ENCODE measurements at places on chromosomes 6 and 20. TPM values are rescaled to one million over a fixed set of nuclear protein-coding genes. Genes with fewer than 3 reads are reported as not detected.

DNA sequence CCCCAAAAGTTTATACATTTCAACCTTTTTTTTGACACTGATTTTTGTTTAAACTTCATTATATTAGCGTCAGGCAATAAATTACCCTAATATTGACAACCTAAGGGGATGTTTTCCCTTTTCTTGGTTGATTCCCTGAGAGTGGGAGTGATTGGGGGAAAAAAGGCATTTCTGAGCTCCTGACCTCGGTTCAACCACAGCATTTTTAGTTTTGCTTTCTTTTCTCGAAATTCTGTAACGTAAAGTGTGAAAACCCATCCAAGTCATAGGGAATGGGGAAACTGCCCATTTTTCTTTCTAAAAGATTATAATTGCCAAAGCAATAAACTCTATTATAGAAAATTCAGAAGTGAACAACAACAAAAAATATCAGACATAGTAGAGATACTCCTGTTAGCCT, 67.9 kb upstream of the SPACA1 start:
- DNase-seq: no peak

DNA sequence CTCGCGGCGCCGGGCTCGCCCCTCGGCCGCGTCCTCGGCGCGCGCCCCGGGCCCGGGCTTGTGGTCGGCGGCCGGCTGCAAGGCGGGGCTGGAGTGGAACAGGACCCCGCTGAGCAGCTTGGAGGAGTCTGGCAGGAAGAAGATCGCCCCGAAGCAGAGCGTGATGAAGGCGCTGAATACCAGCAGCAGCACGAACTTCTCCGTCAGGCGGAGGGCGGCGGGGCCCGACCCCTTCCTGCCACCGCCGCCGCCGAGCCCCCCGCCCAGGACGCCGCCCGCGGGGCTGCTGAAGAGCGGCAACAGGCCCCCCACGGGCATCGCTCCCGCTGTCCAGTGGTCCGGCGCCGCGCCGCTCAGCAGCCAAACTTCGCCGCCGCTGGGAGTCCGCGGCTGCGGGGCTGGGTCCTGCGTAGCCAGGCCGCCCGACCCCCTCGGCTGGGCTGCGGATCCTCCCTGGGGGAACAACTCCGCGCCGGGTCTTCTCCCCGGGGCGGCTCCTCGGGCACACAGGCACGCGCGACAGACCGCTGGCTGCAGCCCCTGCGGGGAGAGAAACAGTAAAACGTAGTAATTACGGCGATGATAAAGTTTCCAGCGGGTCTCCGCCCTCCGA, 707 bp downstream of the MAN1A1 start:
- DNase-seq: peak; percentile 38

DNA sequence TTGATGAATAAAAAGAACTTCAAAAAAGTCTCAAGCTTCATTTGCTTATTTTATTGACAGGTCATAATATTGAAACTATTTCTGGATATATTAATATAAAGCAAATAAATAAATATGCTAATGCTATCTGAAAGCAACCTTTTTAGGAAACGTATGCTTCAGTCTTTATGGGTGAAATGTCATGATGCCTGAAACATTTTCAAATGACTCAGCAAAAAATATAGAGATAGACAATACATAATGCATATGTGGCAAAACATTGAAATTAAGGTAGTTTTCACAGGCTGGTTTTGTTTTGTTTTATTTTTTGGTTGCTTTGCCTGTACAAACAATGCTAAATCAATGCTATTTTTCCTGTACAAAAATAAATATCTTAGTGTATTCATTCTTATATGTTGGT, 194.4 kb upstream of the PLCB4 start:
- DNase-seq: no peak

- DNase-seq: peak; percentile 11
These were observed 48.8 kb upstream of the RALY start for GRCh38 chr20:33944914-33945313.

XRN2 gene
- total RNA-seq: 99.3 TPM
